Activated CD4-positive, alpha-beta T cell treated with anti-CD3 and anti-CD28 coated beads, Interleukin-2, Interleukin-6, amounts not matched to agents 100 ng/mL and 50 ng/mL, durations not matched to agents 16 hours and 8 hours (primary cell): ENCODE measurements at places on chromosomes 2 and 18.
A peak's percentile ranks its signal among the peaks of the same experiment; 100 is the strongest.

- no peak for DNase-seq
Observed at GRCh38 chr2:181683518-181684453, 3.5 kb upstream of the NEUROD1 start.

DNA sequence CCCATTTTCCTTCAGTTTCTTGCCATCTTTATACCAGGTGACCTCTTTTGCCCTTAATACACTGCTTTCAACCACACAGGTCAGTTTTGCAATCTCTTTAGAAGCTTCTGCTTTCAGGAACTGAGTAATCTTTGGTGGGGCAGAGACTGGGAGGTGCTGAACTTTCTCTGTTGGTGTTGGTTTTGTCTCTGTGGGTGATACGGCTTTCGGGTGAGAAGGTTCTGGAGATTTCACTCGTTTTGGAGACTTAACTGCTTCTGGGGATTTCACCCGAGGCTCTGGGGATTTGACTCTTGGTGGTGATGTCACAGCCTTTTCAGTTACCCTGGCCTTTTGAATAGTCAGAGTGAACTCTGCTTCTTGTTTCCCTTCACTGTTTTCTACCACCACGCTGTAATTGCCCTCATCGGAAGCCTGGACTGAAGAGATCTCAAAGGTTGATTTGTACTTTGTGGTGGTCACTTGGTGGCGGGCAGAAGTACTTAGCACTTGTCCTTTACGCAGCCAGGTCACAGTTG lies 50.4 kb downstream of the PLEKHA3 start:
- DNase-seq = peak; percentile 81

GRCh38 chr18:8319798-8320489 lies 289.3 kb upstream of the RAB12 start:
- no peak for DNase-seq

DNA sequence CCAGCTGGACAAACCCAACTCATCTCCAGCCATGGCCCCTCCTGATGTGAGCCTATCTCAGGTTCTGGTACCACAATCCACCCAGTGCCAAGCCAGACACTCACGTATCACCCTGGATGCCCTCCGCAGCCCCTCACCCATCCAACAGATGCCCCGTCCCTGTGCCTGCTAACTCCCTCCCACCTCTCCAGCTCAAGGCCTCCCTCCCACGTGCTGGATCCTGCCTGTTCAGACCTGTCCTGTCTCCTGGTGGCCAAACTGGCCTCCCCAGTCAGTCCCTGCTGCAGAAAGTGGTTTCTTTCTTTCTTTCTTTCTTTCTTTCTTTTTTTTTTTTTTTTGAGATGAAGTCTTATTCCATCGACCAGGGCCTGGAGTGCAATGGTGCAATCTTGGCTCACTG lies 86.2 kb downstream of the RRM2 start:
- no peak for DNase-seq

GRCh38 chr2:64329848-64330247 lies 124.1 kb upstream of the LGALSL start:
- no peak for DNase-seq

GRCh38 chr2:240599141-240599583 lies 12.6 kb downstream of the CAPN10 start:
- DNase-seq = no peak

DNA sequence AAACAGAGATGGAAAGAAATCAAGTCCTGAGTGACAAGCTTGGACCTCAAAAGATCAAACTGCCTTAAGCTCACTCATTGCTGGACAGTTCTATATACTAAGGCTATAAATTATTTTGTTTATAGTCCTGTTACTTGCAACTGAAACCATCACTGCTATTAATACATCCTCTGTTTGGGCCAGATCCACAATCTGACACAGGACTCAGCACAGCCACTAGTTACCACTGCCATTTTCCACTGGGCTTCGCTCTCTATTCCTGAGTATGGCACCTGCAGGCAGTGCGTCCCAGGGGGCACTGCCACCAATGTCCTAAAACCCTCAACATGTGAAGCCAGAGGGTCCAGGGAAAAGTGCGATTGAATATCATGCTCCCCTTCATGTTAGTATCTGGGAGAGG lies 52.3 kb downstream of the CYP26B1 start:
- no peak for DNase-seq

GRCh38 chr2:229650059-229650458 lies 64.3 kb downstream of the DNER start:
- DNase-seq = no peak

- DNase-seq = no peak
Observed at GRCh38 chr18:37398248-37398920, 167.2 kb downstream of the CELF4 start.

GRCh38 chr2:55112229-55113031 lies 62.2 kb upstream of the RTN4 start:
- no peak for DNase-seq

GRCh38 chr2:109454765-109455394 lies 158.9 kb downstream of the SEPTIN10 start:
- DNase-seq = no peak

- no peak for DNase-seq
Observed at GRCh38 chr2:85419009-85419675, 628 bp downstream of the SH2D6 start.

GRCh38 chr2:231479455-231479854 lies 15.2 kb upstream of the NCL start:
- DNase-seq = no peak

- DNase-seq = no peak
Observed at GRCh38 chr2:98294711-98295110, 51.5 kb upstream of the CNGA3 start.

DNA sequence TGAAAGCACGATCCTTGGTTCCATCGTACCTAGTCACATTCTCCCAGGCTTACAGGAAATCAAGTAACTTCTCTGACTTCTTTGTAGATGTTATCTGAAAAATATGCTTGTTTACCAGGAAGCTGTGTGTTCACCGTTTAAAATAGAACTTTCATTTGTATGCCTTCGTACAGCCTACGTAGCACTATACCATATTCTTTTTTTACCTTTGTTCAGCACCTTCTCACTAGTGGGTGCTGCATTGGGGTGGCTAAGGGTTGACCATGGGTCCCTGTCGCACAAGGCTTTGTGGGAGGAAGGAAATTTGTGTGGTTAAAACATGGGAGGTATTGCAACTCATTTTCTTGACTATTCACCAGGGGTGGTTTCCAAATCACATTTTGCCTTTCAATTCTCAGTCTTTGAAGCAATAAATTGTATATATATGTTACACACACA lies 16.6 kb downstream of the MALT1 start:
- DNase-seq = peak; percentile 83

DNA sequence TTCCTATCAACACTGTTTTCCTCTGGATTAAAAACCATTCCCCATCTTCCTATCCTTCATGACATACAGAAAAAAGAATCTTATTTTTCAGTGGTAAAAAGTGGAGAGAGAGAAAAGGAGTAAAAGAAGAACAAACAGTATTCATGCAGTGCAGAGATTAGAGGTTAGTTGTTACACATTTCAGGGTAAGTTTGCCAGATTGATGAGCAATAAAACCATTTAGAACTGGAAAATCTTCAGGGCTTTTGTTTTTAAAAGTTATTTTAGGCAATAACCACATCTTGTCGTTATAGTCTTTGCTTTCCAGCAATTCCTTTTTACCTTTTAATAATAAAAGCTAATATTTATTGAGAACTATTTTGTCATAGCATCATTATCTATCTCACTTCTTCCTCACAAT lies 104.5 kb downstream of the GPD2 start:
- DNase-seq = no peak

- DNase-seq = no peak
Observed at GRCh38 chr2:189402932-189403331, 38.3 kb upstream of the WDR75 start.

DNA sequence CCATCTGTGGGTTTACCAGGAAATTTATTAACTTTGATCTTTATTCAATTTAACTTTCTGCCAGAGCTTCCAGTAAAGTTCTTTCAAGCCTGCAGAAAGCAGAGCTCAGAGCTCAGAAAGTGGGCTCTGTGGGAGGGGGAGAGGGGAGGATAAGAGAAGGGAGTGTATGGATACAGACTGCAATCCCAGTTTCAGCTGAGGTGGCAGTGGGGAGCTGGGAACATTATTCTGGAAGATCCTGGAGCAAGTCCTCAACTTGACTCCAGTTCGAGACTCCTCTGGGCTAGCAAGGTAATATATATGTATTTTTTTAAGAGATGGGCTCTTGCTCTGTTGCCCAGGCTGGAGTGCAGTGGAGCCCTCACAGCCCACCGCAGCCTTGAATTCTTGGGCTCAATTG lies 108.9 kb upstream of the NABP1 start:
- DNase-seq = no peak

DNA sequence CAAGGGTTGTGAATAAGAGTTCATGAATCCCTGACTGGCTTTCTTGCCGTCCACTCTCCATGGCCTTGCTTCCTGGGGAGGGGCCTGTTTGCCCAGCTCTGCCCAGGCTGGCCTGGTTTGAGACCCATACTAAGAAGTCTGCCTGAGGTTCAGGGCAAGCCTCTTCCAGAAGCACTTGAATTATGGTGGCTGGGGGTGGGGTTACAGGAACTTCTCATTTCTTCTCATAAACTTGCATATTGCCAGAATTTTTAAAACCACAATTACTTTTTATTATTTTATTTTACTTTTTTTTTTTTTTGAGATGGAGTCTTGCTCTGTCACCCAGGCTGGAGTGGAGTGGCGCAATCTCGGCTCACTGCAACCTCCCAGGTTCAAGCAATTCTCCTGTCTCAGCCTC lies 42.0 kb downstream of the GORASP2 start:
- DNase-seq = no peak

DNA sequence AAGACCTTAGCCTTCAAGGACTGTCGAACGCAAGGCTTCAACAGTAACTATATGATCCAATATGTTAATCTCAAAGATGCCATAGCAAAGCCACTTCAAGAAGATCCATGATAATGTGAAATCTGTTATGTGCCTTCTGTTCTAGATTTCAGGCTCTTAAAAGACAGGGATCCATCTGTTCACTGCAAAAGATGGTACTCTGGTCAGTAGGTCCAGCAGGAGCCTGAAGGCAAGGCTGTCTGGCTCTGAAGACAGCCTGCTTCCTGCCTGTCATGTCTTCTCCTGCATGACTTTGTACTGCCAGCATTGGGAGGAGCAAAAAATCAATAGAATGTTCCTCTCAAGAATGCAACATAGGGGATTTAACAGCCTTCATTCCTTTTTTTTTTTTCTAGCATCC lies 270.8 kb upstream of the PARD3B start:
- no peak for DNase-seq

DNA sequence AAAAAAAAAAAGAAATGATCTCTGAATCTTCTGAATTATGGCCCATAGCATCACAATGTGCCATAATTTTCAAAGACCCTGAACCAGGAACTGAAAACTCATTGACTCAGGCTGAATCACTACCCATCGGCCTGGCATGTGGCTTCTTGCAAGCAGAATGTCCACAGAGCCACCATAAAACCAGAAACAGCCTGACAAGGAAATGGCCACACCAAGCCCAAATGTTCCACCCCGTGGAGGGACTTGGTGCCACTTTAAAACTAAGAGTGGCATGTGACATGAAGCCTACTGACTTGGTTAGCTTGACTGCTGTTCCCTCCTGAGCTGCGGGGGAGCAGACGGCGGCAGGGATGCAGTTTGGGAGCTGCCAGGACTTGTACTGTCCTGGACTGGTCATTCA lies 71.2 kb upstream of the RBM44 start:
- no peak for DNase-seq

GRCh38 chr2:1234731-1235308 lies 178.4 kb upstream of the TPO start:
- DNase-seq = no peak

DNA sequence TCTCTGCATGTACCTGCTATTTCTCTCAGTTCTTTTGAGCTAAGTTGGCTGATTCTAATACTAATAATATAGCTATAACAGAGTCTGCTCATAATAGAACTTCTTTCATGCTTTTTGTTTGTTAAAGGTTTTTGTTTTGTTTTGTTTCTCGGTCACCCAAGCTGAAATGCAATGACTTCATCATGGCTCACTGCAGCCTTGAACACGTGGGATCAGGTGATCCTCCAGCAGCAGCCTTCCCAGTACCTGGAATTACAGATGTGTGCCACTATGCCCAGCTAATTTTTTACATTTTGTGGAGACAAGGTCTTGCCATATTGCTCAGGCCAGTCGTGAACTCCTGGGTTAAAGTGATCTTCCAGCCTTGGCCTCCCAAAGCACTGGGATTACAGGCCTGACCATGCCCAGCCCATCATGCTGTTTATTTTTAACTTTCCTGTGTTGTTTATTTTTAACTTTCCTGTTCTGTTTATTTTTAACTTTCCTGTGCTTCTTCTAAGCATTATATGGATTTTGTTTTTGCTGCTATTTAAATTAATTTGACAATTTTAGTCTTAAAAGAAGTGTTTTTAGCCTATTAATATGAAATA lies 763.8 kb upstream of the CDH7 start:
- DNase-seq = no peak

DNA sequence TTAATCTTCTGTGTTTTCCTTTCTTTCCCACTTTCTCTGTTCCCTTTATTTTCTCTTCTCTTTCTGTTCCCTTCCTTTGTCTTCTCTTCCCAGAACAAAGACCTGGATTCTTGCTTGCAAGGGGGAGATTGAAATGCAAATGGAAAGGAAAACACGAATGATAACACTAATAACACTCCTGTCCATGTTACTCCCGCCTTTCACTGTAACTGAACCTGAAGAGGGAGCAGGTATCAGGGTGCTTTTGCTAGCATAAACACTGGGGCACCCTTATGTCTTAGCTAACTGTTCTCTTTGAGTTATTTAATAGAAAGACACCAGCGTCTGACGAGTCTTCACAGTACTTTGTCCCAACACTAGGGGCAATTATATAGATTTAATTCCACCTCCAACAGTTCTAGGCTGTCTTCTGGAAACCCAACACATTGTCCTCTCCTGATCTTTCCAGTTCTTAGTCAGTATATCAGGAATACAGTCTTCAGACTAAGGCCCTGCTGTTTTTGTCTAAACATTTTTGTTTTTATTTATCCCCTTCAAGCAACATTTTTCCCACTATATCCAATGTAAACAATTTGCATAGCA lies 99.2 kb downstream of the PTPRM start:
- DNase-seq = no peak

DNA sequence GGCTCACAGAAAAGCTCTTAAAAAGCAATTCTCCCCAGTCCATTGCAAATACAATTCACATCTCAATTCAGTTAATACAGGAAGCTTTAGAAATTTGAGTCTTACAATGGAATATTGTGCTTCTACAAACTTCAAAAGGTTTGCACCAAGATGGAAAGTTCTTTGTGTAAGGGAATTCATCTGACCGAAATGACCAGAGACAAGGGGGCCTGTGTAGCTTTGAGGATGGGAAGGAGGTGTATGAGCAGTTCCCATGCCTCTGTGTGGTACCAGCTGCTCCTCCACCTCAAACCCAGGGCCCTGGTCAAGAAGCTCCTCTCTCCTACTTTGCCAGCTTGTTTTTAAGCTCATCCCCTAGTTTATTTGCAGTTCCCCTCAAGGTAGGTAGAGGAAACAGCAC lies 312.8 kb upstream of the PKDCC start:
- DNase-seq = no peak

- DNase-seq = no peak
Observed at GRCh38 chr2:225766431-225766830, 366.9 kb downstream of the NYAP2 start.

GRCh38 chr2:130759906-130760753 lies 4.8 kb downstream of the AMER3 start:
- no peak for DNase-seq

- DNase-seq = peak; percentile 34
Observed at GRCh38 chr2:73283545-73284295, 558 bp downstream of the FBXO41 start.
